ENCODE measurements at places on chromosomes 13 and 19.

DNA sequence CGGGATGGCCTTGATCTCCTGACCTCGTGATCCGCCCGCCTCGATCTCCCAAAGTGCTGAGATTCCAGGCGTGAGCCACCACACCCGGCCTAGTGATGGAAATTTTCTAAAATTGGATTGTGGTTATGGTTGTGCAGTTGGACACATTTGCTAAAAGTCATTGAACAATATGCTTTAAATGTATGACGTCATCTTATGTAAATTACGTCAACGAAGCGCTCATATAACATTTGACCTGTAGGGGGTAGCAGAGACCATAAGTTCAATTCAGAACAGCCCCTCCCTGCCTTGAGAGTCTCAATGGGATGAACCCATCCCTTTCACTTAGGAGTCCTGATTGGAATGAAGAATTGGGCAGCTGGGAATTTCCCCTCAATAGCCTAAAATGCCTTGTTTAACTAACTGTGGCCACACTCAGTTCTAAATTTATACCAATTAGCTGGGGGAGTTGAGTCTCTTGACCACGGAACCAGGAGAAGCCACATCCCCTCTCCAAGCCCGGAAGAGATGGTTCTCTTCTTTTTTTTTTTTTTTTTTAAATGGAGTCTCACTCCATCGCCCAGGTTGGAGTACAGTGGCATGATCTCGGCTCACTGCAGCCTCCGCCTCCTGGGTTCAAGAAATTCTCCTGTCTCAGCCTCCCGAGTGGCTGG is 15.2 kb upstream of the TLE6 start:
- DNase-seq, result no peak

GRCh38 chr19:46803555-46803954 is 15.2 kb upstream of the SLC1A5 start:
- DNase-seq, result no peak

DNA sequence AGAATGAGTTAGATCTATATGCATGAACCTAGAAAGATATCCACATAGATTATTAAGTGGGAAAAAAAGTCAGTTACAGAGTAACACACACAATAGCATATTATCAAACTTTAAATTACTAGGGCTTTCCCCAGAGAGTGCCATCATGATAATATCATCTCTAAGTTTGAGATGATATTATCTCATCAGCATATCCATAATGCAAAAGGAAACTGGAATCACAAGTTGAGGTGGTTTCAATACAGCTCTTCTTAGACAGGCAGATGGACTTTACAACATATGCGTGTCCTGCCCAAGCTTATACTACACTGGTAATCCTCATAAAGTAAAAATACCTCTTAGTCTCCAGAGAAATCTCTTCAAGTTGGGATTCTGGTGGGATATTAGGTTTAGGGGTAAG is 236.2 kb upstream of the SERP2 start:
- DNase-seq, result no peak

DNA sequence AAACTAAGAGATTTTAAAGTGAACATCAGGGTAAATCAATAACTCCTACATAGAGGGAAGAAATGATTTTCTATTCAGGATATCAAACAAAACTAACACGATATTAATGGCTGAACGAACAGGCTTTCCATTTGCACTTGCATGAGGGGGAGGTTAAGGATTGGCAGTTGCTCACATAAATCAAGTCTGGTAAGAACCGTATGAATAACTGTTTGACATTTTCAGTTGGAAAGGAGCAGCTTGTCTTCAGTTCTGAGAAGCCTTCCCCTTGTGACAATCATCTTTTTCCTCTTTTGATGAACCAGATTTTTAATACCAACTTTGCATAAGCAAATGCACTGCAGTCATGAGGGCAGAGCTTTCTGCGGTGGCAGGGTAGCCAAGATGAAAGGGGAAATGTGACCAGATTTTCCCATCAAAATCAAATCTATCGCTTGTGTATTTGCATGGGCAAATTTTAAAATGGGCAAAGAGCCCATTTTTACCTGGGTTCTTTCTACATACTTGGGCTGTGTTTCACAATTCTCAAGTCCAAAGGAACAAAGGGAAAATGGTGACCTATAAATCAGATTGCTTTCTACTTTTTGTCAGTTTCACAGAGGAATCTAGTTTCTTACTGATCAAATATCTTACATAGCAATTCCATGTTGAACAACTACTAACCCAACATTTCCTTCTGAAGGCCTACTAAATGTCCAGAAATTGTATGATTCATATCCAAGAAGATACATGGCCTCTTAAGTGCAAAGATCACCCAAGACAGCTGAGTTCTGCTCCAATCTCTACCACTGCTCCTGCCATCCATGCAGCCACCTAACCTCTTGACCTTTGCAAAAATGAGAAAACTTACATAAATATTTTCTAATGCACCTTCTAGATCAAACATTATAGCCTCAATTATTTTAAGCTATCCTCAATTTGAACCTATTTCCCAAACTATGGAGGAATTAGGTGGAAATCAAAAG is 249.6 kb downstream of the OXGR1 start:
- no peak for DNase-seq

GRCh38 chr13:53622456-53622855 is 593.8 kb downstream of the OLFM4 start:
- DNase-seq, result no peak

DNA sequence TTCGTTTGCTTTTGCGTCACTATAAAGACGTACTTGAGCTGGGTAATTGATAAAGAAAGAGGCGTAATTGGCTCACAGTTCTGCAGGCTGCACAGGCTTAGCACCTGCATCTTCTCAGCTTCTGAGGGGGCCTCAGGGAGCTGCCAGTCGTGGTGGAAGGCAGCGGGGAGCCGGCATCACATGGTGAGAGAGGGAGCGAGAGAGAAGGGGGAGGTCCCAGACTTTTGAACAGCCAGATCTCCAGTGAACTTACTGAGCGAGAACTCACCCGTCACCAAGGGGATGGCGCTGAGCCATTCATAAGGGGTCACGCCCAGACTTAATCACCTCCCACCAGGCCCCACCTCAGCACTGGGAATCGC is 58.7 kb upstream of the F7 start:
- no peak for DNase-seq

GRCh38 chr13:73542446-73542845 is 483.6 kb downstream of the KLF5 start:
- DNase-seq, result no peak

DNA sequence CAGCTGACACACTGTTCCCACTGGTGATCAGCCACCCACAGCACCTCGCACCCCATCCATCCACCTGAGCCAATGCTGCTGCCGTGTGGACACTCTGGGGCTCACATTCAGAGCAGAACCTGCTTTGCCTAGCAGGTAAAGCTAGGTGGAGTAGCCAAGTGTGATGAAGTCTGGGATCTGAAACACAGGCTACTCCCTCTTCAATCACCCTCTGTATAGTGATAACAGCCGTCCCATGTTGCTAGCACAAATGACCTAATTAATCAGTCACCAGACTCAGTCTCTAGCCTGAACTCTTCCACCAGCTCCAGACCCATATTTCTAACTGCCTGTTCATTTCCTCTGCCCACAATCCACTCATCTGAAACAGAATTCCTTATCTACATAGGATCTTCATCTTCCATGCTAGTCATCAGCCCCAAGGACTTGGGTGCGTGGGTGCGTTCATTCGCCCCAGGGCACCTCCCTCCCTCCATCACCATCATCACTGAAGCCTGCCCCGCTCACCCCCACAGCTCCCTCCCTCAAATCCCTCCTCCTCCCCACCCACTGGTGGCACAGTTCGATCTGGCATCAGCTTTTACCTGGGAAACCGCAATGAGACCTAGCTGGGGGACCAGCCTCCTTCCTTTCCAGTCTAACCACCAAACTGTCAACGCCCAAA is 19.8 kb downstream of the STK24 start:
- DNase-seq, result no peak

- no peak for DNase-seq
These were observed 79.2 kb upstream of the CACNA1A start for GRCh38 chr19:13585512-13585911.

DNA sequence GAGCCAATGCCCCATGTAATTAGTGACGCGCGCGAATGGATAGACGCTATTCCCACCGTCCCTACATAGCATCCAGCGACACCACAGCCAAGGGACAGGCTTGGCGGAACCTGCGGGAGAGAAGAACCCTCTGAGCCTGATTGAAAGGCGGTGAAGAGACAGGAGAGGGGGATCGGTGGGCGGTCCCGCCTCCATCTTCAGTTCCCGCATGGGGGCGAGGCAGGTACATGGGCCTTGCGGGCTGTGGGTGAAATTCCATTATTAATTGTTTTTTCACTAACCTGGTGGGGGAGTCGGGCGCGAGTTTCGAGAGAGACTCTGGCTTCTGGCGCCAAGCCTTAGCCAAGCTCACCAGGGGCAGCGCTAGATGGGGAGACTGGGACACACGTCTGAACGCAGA is 8.4 kb upstream of the TEX101 start:
- DNase-seq, result no peak

GRCh38 chr13:52949742-52950141 is 78.9 kb upstream of the OLFM4 start:
- DNase-seq, result no peak

GRCh38 chr13:113142876-113143275 is 15.6 kb upstream of the PROZ start:
- no peak for DNase-seq

DNA sequence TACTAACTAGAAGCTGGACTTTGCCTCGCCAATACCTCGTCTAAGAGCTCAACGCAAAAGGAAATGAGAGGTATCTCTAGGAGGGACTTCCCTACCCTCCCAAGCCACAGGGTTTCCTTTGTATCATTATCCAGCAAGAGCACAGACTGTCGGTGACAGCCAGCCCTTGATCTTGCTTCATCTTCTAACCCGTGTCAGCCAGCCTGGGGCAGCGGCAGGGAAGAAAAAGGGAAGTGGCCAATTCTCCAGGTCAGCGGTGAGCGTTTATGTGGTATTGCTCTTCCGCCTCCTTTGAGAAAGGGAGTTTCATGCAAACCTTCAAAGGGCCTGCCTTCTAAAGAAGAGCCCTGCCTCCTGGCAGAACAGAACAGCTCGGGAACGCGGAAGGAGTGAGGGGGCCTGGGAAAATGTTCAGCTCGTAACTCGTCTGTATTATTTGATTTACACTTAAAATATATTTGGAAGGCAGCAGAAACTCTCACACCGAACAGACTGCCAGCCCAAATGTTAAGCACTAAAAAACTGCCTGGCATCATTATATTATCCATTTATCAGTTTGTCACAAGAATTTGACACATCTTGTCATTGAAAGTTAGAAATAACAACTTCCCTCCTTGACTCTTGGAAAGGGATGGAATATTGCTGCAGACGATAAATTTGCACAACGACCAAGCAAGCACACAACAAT is 41.8 kb downstream of the EFNB2 start:
- DNase-seq, result no peak

GRCh38 chr19:23956051-23956450 is 41.4 kb downstream of the ZNF726 start:
- no peak for DNase-seq

Measured in stimulated activated CD4-positive, alpha-beta T cell treated with anti-CD3 and anti-CD28 coated beads, Interleukin-15, amount 100 ng/mL, for 1 hour (primary cell).